Left lung (tissue), 14 donors: ENCODE measurements at places on chromosomes 5 and 9.

DNA sequence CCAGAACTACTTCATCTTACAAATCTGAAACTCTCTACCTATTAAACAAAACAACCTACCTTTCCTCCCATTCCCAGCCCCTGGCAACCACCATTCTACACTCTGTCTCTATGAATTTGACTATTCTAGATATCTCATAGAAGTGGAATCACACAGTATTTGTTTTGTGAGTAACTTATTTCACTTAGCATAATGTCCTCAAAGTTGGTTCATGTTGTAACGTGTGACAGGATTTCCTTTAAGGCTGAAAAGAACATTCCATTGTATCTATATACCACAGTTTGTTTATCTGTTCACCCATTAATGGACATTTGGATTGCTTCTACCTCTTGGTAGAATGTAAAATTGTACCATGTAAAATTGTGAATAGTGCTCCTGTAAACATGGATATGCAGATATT is 70.1 kb upstream of the NXNL2 start:
- no peak for DNase-seq

- no peak for DNase-seq
These were observed 229.5 kb downstream of the KIAA0825 start for GRCh38 chr5:94388773-94389514.

DNA sequence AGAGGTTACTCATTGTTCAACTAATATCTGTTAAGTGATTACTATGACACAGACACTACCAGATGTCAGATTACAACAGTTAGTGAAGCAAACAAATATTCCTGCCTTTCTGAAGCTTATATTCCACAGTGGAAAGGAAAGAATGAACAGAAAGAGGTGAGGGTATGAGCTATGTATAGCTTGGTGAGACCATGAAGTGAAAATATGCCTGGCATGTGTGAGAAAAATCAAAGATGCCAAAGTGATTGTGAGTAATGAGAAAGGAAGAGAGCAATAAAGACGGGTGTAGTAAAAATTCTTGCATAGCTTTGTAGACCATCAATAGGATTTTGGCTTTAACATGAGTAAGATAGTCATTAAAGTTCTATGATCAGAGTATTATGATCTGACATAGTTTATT is 734.5 kb upstream of the NUDT12 start:
- no peak for DNase-seq

DNA sequence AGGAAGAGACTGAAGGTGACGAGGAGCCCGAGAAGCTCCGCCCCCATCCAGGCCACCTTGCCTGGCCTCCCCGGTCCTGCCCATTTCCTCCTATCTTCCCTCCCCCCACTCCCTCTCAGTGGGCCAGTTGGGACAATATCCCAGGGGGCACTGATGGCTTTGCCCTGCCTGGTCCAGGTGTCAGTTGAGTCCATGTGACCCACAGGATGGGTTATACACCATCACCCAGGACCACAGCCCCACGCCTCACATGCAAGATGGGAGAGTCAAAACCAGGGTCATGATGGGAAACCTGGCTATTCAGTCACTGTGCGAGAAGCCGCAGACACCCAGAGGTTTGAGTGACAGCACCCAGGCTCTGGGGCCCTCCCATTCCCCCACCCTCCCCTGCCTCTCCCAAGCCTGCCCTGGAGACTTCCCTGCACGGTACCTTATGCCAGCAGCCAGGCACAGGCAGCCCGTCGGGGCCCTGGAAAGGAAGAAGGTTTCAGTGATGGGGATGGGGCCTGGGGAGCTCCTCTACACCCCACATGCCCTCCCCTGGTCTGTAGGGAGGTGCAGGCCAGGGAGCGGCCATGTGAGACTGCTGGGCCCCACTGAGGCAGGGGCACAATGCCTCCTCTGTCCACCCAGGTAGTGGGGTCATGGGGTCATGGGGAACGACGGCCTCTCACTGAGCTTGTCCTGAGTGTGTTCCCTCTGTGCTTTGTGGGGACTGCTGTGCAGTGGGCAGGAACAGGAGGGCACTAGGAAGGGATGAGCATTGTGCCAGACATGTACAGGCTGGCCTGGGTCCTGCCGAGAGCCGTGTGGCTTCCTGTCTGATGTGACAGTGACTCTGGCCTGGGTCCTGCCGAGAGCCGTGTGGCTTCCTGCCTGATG is 6.3 kb upstream of the PHYKPL start:
- DNase-seq, result no peak
